Stimulated activated CD8-positive, alpha-beta memory T cell treated with anti-CD3 and anti-CD28 coated beads, Interleukin-7, amount 100 ng/mL, for 1 hour (primary cell): ENCODE measurements at places on chromosomes 16 and 17.

- no peak for DNase-seq
Observed at GRCh38 chr17:1188812-1189504, 9.2 kb upstream of the ABR start.

DNA sequence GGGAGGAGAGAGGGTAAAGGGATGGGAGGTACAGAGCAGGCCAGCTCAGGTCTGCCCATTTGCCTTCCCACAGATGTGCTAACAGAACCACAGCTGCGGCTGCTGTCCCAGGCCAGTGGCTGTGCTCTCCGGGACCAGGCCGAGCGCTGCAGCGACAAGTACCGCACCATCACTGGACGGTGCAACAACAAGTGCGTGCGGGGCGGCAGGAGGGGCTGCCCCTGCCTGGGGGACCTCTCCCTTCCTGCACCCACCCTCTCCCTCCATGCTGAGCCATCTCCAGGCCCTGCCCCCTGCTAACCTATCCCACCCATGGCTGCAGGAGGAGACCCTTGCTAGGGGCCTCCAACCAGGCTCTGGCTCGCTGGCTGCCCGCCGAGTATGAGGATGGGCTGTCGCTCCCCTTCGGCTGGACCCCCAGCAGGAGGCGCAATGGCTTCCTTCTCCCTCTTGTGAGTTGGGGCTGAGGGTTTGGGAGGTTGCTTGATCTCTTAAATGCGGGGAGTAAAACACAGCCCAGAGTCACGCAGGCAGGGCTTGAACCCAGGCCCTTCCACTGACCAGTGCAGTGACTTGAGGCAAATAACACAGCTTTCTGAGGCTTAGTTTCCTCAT is 1.2 kb downstream of the EPX start:
- DNase-seq = no peak

DNA sequence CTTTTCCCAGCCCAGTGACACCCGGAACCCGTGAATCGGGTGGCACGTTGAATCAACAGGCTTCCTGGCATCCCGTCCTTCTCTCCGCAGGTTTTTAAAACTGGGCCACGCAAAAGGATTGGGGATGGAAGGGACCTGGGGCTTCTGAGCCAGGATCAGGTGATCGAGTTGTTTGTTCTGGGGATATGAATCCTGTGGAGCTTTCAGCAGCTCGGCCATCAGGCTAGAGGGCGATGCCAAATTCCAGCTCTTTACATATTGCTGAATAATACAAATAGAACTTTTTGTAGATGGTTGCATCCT is 473 bp downstream of the SUPT6H start:
- DNase-seq = no peak

DNA sequence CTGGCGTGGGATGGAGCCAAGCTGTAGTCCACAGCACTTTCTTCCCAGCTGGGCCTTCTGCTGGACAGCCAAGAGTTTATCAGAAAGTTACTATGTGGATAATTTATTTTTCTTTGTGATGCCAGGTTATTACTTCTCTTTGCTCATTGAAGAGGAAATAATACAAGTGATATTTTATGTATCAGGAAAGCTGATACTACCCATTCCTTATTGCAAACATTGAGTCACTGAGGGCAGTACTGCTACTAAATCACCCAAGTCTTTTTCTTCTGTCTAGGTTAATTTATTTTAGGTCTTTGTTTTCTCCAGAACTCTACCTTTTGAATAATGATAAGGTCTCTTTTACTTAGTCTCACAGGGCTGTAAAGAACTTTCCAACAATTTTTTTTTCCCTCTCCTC is 8.3 kb downstream of the NUP93 start:
- no peak for DNase-seq

GRCh38 chr16:85266857-85267256 is 154.6 kb upstream of the CIBAR2 start:
- DNase-seq = no peak
